Stimulated activated CD4-positive, alpha-beta T cell treated with anti-CD3 and anti-CD28 coated beads, Interleukin-4, amount 100 ng/mL, for 24 hours (primary cell): ENCODE measurements at places on chromosomes 5 and 9.
A peak's percentile ranks its signal among the peaks of the same experiment; 100 is the strongest.

DNA sequence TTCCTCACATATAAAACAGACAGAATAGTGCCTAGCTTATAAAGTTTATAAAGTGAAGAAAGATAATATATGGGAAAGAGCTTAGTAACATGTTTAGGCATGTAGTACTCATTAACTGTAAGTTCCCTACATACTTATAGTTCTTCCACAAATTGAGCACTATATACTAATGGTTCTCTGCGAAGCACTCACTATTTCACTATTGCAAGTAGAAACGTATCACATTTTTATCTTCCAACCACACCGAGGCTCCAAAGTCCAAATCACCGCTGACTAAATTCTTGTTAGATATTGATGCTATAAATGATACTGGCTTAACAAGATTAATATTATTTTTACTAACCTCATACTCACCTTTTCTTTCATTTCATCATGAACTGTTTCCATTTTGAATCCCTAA, 61.0 kb downstream of the FBXW11 start:
- no peak for DNase-seq

DNA sequence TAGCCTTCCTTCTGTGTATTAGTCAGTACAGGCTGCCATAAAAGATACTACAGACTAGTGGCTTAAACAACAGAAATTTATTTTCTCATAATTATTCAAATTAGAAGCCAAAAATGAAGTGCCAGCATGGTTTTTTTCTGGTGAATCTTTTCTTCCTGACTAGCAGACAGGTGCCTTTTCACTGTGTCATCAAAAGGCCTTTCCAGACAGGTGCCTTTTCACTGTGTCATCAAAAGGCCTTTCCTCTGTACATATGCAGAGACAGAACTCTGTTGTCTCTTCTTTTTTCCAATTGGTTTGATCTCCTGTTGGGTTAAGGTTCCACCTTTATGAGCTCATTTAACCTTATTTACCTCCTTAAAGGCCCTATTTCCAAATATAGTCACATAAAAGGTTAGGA, 599.9 kb downstream of the ISL1 start:
- DNase-seq, result no peak

DNA sequence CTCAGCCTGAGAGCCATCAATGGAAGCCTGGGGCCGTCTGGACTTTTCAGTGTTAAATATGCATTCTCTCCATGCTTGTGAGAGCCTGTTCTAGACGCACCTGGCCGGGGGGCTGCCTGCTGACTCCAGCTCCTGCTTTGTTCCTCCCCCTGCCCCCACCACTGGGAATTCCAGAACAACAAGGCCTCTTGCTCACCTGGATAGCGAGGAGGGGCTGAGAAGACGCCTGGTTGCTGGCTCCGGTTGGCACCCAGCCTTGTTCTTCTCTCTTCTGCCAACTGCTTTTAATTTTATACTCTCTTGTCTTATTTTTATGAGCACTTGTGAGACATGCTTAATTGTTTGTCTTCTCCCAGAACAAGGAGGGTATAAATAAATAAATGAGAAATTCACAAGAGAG, 15.0 kb upstream of the RAPGEF1 start:
- no peak for DNase-seq

GRCh38 chr5:60223342-60223741, 329.8 kb upstream of the PDE4D start:
- no peak for DNase-seq

DNA sequence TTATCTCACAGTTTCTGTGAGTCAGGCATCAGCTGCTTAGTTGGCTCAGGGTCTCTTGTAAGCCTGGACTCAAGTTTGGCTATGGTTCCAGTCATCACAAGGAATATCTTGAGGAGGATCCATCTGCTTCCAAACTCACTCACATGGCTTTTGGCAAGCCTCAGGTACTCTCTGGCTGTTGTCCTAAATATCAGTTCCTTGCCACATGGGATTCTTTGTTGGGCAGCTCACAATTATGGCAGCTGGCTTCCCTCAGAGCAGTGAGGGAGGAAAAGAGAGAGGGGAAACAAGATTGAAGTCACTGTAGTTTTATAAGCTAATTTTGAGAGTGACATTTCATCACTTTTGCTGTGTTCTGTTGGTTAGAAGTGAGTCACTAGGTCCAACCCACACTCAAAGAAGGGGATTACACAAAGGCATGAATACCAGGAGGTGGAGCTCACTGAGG, 144.5 kb downstream of the GCNT1 start:
- DNase-seq, result no peak

DNA sequence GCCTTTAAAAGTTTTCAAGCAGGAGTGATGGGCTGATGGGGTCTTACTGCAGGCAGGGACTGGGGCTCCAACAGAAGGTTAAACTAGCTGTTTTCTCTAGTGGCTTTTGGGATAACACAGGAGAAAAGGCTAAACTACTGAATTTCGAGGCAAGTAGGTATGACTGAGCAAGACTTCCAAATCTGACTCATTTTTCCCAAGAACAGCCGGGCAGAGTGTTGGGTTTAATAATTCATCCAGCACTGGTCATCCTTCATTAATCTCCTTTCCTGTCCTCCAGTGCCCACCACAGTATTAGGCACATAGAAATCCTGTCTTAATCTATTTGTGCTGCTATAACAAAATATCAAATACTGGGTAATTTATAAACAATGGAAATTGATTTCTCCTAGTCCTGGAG, 20.5 kb downstream of the MSX2 start:
- DNase-seq, result no peak

DNA sequence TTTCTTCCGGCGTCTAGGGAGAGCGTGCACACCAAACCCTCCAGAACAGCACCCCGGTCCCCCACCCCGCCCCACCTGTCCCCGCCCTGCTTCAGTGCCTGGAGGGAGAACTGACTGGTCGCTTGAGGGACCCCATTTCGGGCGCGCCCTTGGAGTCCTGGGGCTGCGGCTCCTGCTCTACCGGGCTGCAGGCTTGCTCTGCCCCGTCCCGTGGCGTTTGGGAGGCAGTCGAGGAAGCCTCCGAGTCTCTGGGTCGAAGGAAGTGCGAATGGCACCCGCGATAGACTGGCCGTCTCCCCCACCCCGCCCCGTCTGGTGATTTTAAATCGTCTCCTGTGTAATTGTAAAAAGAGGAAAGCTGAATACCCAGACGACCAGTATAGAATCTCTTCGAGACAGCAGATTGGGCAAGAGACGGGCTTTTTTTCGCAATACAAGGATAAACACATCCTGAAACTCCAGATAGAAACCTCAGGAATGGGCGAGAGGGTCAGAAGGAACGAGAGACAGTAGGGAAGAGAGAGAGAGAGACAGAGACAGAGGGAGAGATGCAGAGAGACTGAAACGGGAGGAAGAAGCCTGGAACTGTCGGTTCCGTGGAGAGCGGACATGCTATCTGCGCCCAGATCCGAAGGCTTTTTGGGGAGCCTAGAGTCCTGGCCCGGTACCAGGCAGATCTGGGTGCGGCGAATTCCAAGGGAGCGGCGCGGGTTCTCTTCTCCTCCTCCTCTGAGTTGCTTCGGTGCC, 9.9 kb downstream of the PRDM6 start:
- no peak for DNase-seq

DNA sequence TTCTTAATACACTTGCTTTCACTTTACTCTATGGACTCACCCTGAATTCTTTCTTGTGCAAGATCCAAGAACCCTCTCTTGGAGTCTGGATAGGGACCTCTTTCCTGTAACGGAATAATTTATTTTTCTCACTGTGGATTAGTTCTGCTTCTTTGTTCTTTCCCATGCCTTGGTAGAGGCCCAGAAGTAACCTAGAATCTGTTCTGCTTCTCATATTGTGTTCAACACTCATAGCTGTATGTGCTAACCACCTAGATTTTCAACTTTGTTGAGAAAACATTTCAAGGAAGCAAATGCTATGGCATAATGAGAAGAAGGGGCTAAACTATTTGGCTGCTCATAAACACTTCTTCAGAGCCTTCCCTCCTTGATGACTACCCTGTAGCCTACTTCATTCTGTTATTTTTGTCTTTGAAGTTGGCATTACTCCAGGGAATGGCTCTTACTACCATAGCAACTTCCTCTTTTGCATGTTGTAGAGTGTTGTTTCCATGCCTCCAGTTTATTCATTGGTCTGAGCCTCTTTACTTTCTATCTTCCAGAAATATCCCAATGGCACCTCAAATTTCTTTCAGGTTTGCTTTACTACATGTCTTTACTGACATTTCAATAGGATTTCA, 74.3 kb downstream of the KIAA0825 start:
- DNase-seq, result no peak

- DNase-seq, result no peak
These were observed 20.8 kb upstream of the ATG10 start for GRCh38 chr5:81950996-81951395.

GRCh38 chr9:9410736-9411135, 1202.1 kb downstream of the PTPRD start:
- DNase-seq, result no peak

- peak; percentile 54 for DNase-seq
These were observed 19.0 kb upstream of the FER start for GRCh38 chr5:108728566-108729241.

GRCh38 chr9:133506653-133507038, 18.1 kb downstream of the MYMK start:
- DNase-seq, result no peak

GRCh38 chr9:228929-229695, 14.4 kb downstream of the DOCK8 start:
- no peak for DNase-seq

DNA sequence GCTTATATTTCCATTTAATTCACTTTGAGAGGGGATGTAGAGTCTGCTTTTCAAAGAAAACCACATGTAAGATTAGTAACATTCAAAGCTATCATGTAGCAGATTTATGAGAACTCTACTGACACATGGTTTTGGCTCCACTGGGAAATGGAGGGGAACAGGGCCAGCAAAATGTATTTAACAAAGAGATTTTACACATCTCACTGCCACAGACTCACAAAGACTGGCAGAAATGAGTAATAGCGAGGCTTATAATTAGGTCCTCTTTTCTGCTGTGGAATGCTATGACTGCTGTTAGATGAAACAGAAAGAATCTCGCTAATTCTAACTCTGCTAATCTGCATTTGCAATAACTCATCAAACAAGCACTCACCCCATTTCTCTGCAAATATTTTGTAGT, 4.5 kb downstream of the DAP start:
- DNase-seq, result no peak

- no peak for DNase-seq
These were observed 23.6 kb downstream of the FABP6 start for GRCh38 chr5:160252916-160253315.

DNA sequence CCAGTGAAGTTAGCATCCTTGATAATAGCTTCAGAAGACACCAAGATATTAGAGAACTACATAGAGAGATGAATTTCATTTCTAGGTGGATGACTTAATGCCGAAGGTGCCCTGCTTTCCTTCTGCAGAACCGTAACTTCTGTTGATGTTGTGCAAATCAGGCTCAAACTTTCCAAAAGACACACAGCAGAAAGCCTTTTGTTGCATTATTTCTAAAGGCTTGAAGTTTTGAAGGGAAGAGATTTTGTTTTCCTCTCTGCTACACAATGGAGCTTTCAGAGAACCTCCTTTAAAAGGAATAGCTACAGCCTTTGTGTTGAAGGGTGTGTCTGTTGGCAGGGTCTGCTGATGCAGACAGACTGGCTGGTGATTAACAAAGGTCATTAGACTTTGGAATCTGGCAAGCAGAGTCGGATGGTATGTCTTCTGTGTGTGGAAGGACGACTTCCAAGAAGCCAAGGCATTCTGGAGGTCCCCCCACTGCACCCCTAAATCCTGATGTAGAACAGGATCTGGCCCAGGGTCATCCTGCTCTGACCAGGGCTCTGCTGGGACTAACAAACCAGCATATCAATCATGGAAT, 57.8 kb downstream of the ZNF462 start:
- no peak for DNase-seq

GRCh38 chr9:69580582-69581214, 91.5 kb downstream of the APBA1 start:
- no peak for DNase-seq

- DNase-seq, result peak; percentile 55
These were observed 17.7 kb downstream of the RALGDS start for GRCh38 chr9:133103183-133103986.

DNA sequence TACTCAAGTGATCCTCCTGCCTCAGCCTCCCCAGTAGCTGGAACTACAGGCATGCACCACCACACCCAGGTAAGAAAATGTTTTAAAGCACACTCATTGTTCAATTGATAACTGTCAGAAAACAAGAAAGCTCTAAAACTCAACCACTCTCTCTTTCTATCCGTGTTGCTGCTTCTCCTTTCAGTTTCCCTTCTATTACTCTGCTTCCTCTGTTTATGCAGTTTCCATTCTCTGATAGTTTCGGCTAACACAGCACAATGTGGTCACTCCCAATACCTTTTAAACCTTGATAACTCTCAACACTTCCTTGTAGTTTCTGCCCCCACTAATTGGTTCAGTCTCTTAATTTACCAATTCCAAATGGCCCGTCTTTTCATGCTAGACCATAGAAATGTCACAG, 59.2 kb upstream of the NR4A3 start:
- DNase-seq, result no peak

- no peak for DNase-seq
These were observed 290.8 kb upstream of the MPDZ start for GRCh38 chr9:13570068-13570974.

GRCh38 chr9:86672301-86672700, 275.0 kb downstream of the GAS1 start:
- no peak for DNase-seq

- DNase-seq, result no peak
These were observed 6.3 kb downstream of the MEF2C start for GRCh38 chr5:88876714-88877113.

- no peak for DNase-seq
These were observed 78.3 kb downstream of the DCP2 start for GRCh38 chr5:113054899-113055298.

DNA sequence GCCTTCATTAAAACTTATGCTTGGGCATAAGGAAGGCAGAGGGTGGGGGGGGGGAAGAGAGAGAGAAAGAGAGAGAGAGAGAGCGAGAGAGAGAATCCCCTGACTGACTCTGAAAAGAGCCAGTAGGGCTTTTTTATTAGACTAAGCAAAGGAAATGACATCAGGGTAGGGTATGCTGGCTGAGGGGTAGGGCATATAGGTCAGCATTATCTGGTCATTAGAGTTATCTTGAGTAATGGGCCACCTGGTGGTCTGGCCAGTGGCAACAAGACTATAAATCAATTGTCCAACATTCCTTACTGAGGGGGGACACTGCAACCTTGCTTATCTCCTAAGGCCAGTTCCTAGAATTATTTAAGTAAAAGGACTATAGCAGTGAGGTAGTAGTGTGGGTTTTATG, 67.2 kb downstream of the TSSK1B start:
- DNase-seq, result no peak

DNA sequence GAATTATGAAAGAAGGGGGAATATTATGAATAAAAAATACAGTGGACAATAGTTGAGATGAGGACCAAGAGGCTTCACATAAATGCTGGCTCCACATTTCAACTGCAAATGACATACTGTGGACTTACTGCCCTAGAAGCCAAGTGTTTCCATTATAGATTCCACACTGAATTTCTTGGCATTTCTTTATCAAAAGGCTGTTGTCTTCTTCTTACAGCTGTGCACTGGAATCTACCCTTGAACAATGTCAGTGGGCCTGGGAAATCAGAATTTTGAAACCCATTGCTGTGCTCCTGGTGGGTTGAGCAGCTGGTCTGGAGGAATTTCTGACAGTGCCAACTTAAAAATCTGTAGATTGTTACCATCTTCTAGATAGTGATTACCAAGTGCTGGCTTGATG, 49.9 kb downstream of the TNC start:
- DNase-seq, result no peak
